ENCODE measurements at places on chromosomes 12 and 14.

DNA sequence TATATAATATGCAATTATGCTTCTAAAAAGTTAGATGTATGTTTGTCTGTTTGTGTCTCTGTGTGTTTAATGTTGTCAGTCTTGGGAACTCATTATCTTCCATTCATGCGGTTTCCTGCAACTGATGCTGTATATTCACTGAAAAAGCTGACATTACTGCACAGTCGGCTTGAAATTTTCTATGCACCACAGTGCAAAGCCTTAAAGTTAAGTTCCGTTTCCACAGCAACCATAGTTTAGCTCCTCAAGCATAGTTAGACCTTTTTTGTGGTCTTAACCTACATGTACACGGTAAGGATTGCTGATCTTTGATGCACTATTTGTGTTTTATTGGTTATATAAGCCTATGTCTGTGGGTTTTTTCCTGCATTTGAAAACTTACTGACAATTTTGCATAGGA, 309.4 kb downstream of the KCNC2 start:
- DNase-seq, result no peak

GRCh38 chr12:82593901-82594396, 92.8 kb upstream of the TMTC2 start:
- no peak for DNase-seq

- DNase-seq, result no peak
Observed at GRCh38 chr12:88723219-88723618, 142.9 kb upstream of the KITLG start.

- no peak for DNase-seq
Observed at GRCh38 chr12:121574025-121574424, 6.8 kb downstream of the KDM2B start.

DNA sequence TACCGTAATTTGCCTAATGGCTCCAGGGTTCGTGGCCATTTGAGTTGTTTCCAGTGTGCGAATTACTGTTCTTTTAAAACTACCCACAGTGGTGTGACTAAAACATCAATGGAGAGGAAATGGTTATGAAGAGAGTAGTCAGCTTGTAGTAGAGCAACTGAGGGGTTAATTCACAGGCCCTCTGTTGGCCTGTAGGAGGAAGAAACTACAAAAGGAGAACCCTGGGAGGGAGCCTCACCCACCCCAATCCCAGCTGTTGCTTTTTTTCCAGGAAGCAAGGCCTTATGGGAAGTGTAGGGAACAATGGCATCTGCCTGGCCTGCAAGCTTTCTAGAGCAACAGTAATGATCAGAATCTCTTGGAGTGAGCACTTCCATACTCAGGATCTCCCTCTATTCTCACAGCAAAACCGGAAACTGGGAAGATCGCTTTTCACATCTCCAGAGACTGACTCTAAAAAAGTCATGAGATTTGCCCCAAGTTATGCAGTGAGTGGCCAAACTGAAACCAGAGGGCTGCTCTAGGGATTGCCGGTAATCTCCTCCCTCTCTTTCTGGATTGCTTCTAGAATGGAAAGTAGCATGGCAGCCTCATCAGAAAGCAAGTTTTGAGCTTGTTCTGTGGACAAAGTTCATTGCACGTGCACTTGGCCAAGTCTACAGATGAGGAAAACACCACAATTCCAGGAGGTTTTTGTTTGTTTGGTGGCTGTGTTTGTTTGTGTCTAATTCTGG, 125.3 kb upstream of the PWP1 start:
- no peak for DNase-seq

DNA sequence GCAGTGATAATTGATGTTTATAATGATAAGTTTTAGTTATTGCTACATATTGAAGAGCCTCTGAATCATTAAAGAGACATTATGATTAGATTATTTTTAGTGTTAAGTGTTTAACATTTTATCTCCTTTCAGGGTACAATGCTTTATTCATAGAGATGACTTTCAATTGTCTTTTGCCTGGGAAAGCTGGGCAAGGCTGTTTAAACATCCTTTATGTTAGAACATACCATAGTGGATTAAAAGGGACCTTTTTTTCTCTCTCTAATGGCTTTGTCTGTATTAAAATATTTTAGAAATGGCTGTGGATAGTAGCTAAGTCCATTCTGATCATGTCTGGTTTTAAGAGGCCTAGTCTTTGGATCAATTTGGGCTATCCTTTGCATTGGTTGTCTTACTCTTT, 427.5 kb upstream of the MIS18BP1 start:
- DNase-seq, result no peak

DNA sequence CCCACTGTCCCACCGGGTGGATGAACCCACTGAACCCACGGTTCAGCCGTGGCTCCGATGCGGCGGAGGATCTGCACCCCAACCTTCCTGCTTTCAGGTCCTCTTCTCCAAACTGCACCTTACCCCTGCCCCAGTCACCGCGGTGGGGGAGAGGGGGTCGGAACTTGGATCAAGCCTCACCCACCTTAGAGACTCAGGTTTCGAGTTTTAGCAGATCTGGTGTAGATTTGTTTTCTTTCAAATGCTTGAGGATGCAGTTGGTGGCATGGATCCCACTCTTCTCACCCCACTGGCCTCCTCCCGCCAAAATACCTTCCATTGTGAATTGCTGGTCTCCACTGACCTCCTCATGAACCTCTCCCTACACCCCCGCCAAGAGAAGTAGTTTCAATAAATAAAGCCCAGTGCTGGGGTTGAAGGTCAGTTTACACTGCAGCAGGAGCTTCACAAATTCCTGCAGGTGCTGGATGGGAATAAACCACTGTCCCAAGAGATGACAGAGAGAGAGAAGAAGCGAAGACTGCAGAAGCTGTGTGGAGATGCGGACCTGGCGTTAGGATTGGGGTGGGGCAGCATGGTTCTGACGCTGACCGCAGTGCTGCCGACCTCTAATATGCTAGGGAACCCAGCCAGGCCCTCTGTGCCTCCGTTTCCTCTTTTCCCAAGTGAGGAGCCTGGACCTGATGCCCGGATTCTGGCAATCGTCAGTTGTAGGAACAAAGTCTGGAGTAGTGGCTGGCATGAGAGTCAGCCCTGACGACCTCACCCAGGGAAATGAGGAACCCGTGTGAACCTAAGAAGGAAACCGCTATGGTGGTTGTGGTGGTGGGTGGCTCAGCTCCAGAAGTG, 7.4 kb downstream of the TTC6 start:
- no peak for DNase-seq

DNA sequence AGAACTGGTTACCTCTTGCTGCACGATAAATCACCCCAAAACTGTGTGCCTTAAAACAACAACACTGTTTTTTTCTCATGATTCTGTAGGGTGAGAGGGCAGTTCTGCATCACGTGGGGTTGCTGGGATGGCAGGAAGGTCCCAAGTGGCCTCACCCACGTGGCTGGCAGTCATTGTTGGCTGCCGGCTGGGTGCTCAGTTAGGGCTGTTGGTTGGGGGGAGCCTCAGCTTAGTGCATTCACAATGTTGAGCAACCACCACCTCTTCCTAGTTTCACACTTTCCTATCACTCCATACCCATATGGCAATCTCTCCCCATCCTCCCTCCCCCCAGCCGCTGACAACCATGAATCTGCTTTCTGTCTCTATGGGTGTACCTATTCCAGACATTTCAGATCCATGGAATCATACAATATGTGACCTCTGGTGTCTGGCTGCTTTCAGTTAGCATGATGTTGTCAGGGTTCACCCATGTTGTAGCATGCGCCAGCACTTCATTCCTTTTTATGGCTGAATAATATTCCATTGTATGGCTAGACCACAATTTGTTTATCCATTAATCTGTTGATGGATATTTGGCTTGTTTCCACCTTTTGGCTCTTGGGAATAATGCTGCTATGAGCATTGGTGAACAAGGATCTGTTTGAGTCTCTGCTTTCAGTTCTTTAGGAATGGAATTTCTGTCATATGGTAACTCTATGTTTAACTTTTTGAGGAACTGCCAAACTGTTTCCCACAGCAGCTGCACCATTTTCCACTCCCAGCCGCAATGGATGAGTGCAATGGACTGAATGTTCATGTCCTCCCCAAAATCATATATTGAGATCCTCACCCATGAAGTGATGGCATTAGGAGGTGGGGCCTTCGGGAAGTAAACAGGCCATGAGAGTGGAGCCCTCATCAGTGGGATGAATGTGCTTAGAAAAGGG, 11.2 kb upstream of the POP5 start:
- no peak for DNase-seq

GRCh38 chr14:61562321-61563161, 132.8 kb upstream of the HIF1A start:
- DNase-seq, result no peak

GRCh38 chr12:92065018-92065499, 80.6 kb downstream of the BTG1 start:
- peak; percentile 46 for DNase-seq

- DNase-seq, result no peak
Observed at GRCh38 chr12:50006754-50007442, 18.4 kb downstream of the RACGAP1 start.

- no peak for DNase-seq
Observed at GRCh38 chr12:116598311-116599284, 39.4 kb downstream of the MAP1LC3B2 start.

DNA sequence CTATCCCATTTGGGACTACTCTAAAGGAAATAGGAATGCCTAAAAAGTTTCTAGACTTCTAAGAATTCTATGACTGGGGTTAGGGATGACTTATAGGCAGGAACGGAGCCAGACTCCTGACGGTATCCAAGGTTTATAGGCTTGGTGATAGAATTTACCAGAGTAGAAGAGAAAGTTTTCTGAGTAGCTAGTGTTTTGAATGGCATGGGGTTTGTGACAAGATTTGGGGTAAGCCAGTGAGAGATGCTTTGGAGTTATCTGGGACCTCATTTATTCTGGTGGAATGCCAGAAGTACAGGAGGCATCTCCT, 444.6 kb downstream of the RAD51B start:
- DNase-seq, result no peak

DNA sequence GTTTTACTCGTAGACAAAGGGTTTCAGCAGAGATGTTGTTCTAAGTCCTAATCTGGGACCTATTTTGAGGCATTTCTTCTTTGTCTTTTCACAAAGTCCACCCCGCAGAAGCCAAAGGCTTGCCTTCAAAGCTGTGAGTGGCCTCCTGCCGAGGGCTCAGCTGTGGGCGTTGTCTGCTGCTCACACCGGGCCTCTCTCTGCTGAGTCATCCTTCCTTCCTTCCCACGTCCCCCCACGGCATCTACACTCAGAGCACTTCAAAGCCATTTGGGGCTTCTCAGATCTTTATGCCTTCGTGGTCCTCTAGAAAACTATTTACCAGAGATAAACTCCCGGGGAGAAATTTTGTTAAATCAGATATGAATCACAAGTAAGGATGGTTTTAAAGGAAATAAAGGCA, 115.9 kb upstream of the TMPO start:
- peak; percentile 56 for DNase-seq

- no peak for DNase-seq
Observed at GRCh38 chr12:94272280-94272679, 123.9 kb downstream of the PLXNC1 start.

DNA sequence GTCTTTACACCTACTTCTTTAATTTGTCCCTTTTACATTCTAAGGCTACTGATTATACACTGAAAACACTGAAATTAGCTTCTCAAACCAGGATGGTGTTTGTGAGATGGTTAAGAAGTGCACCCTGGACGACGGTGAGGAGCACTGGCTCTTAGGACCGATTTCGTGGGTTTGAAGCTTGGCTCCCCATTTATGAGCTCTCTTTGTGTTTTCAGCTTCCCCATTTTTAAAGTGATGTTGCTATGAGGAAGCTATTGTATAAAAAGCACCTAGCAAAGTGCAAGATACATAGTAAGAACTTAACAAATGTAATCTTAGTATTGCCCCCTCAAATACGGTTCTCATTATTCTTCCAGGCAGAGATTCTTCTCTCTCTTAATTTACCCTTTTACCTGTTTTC, 4.7 kb downstream of the NFYB start:
- no peak for DNase-seq

- DNase-seq, result peak; percentile 19
Observed at GRCh38 chr12:76032043-76032981, 736 bp upstream of the PHLDA1 start.

GRCh38 chr12:31089072-31089471, 15.4 kb downstream of the DDX11 start:
- no peak for DNase-seq

DNA sequence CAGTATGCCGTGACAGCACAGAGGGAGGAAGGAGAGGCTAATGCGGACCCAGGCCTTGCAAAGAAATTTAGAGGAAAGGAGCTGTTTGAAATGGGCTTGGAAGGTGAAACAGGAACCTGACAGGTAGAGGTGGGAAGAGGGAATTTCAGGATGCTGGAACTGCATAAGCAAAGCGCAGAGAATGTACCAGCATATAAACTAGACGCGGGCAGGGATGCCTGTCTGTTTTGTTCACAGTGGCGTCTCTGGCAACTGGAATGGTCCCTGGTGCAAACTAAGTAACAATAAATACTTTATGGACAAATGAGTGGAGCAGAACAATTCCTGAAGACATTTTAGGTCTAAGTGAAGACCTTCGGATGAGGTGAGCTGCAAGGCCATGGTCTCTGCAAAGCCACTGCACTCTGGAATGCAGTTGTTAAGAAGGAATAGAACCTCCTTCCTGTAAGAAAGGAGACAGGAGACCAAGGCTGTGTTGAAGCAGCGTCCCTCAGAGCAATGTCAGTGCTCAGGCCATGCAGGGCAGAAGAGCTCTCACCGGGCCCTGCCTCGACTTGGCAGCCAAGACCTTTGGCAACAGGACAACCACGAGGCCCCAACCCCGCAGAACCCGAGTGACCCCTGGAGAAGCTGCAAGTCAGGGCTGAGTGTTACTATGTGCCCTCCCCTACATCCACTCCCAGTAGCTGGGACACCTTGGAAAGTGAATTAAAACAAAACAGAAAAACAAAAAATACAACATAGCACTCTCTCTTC, 42.8 kb downstream of the PITPNM2 start:
- no peak for DNase-seq

DNA sequence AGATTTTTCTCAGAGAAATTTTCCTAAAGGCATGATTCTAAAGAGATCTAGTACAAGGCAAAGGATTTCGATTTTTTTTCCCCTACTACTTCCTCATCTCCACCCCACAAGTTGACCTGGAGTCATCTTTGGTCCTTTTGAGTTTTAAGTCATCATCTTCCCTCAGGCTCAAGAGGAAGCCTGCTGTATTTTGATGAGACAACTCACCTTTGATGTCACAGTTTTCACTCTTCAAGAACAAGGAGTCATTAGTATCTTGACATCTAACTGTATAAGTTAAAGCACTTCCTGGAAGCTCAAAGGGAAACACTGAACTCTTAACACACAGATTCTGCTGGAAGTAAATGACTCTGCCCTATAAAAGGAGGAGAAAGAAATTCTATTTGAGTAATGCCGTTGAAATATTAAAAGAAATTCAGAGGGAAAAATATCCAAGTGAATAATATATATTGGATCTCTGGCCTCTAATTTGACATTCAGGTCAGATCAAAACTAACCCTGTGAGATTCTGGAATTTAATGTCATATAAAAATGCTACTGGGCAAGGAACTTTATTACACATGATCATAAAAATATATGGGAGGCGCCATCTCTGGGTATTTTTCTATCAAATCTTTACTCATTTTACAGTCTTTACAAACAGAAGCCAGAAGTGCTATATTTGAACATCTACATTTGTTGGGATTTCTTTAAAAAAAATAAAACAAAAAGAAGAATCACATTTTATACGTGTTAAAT, 435.0 kb downstream of the NRXN3 start:
- no peak for DNase-seq

Data from stimulated activated CD4-positive, alpha-beta T cell treated with anti-CD3 and anti-CD28 coated beads, Interleukin-4, amount 100 ng/mL, for 4 hours (primary cell).